ENCODE measurements at places on chromosomes 5 and 9.

GRCh38 chr5:146772881-146773466 lies 105.6 kb downstream of the PPP2R2B start:
- no peak for DNase-seq

DNA sequence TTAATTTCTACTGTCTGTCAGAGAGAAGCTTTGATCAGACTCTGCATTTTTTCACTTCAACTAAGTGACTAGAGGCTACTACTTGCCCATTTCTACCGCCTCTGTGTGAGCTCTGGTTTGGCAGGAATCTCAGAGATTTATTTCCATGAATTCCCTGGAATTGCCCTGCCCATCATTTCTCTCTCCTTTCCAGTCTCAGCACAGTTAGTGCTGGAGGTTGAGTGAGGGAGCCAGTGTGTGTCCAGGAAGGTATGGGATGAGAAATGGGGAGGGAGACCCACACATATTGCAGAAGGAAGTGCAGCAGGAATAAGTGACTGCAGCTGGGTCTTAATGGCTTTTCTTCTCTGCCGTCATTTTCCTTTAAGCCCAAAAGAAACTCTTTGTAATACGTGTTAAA lies 443.1 kb upstream of the ZNF462 start:
- DNase-seq, result no peak

DNA sequence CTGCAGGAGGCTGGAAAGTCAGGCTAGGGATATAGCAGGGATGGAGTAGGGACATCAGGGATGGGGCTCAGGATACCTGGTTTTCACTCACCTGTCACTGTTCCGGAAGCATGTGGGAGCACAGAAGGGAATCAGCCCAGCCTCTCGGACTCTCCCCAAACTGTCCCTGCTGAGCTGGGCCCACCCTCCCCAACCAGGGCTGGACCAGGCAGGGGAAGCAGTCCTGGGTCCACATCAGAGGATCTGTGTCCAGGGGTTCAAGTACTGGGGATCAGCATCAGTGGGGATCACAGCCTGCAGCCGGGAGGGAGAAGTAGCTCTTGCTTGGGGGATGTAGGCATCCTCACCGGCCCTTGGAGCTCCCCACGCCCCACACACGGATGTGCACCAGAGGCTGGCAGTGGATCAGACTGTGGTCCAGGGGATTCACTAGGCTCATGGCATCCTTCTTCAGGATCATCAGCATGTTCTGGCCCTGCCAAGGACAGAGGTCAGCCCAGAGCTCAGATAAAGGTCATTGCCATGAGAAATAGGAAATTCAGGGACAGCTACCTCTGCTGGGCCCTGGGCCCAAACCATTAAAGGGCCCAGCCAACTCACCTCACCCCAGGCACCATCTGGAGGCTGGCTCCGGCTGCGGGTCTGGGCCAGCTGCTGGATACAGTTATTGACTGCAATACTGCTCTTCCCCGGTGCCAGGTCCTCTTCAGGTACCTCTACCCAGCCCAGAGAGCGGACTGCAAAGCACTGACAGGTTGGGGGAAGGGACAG lies 2.5 kb downstream of the APBB3 start:
- DNase-seq, result no peak

DNA sequence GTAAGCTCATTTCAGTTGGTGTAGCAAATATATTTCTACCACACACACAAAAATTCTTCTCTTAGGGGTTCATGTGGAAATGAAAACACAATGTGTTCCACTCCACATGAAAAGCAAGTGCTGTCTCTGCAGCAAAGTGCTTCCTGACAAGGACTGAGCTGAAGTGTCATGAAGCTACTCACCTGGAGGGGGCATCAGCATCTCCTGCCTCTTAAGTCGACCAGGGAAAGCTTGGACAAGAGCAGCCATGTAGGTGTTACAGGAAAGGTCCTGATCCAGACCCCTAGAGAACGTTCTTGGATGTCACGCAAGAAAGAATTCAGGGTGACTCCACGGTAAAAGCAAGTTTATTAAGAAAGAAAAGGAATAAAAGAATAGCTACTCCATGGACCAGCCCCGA lies 62.8 kb downstream of the SV2C start:
- DNase-seq, result no peak

- no peak for DNase-seq
Measured at GRCh38 chr9:123662057-123662776, 267.7 kb downstream of the DENND1A start.

DNA sequence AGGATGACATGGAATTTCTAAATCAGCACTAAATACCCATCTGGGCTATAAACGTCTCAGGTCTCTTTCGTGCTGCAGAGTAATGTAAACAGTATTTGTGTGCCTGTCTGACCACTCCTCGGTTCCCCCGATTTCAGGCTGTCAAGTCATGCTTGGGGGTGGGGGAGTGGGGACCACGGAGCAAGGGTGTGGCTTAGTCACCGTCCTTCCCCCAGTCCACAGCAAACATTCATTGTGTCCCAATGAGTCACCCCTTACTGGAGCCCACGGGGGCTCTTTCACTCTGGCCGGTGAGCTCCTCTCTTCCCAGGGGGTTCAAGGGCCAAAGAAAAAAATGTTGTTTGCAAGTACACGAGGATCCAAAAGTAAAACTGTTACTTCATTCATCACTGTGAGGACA lies 72.4 kb upstream of the ICE1 start:
- DNase-seq, result no peak

GRCh38 chr5:43244823-43245565 lies 53.0 kb downstream of the NIM1K start:
- no peak for DNase-seq

DNA sequence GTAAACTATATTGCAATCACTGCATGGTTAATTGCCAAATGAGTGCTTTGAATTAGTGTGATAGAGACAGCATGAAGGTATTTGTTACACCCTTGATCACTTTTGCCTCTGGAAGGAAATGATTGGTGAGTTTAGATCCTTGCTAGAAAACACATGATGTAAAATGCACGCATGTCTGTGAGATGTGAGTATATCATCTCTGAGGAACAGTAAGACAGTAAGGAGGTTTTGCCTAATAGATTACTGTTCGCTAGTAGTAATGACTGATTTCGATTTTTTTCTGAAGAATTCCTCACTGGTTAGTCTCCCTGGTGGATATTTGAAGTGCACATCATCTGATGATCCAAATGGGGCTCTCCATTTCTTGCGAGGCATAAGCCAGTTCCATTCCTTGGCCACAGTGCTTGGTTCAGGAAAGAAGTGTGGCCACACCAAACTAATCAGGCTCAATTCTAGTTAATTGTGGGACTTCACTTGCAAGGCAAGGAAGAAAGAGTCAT lies 156.4 kb upstream of the ADRA1B start:
- no peak for DNase-seq

- DNase-seq, result no peak
Measured at GRCh38 chr5:33299621-33300208, 141.1 kb upstream of the TARS1 start.

- DNase-seq, result no peak
Measured at GRCh38 chr5:124043456-124043855, 531.5 kb downstream of the CSNK1G3 start.

DNA sequence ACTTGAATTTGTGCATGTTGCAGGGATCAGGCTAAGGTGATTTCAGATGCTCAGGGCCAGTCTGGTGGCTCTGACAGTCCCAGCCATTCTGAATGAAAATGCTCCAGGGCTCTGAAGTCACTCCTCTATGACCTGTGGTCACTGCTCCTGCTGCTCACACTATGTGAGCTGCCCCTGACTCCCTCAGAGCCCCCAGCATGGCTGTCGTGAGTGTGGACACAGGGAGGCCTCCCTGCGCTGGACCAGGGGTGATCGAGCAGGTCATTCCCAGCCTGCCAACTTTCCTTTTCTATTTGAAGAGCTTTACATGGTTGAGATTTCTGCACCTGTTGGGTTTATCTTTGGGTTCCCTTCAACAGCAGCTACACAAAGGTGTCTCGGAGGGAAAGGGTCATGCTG lies 74.5 kb downstream of the WNK2 start:
- no peak for DNase-seq

- DNase-seq, result no peak
Measured at GRCh38 chr5:122639033-122639432, 135.8 kb upstream of the SNX2 start.

DNA sequence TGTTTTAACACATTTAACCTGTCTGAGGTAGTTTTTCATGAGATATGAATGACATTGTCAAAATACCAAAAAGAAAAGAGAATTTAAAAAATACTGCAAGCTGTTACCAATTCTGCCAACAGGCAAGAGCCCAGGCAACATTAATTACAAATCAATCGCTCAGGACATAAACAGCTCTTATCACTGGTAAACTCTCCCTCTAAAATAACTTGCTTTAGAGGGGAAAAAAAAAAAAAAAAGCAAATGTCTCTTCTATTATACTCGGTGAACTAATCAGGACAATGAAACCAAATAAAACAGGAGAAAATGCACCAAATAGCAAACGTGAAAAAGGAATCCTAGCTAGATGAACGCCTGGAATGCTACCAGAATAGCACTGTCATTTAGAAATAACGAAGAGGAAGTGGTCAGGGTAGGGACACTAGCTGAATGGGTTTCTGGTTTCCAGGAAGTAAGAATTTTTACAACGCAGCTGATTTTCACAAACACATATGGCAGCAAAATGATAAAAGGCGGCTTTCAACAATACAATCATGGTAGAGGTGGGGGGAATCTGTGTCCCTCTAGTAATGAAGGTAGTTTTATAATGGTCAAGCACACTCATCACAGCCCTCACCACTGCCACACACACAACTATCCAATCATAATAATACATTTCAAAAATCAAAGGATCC lies 94.9 kb downstream of the DENND1A start:
- DNase-seq, result no peak

GRCh38 chr9:84439250-84439649 lies 98.7 kb upstream of the SLC28A3 start:
- DNase-seq, result no peak

DNA sequence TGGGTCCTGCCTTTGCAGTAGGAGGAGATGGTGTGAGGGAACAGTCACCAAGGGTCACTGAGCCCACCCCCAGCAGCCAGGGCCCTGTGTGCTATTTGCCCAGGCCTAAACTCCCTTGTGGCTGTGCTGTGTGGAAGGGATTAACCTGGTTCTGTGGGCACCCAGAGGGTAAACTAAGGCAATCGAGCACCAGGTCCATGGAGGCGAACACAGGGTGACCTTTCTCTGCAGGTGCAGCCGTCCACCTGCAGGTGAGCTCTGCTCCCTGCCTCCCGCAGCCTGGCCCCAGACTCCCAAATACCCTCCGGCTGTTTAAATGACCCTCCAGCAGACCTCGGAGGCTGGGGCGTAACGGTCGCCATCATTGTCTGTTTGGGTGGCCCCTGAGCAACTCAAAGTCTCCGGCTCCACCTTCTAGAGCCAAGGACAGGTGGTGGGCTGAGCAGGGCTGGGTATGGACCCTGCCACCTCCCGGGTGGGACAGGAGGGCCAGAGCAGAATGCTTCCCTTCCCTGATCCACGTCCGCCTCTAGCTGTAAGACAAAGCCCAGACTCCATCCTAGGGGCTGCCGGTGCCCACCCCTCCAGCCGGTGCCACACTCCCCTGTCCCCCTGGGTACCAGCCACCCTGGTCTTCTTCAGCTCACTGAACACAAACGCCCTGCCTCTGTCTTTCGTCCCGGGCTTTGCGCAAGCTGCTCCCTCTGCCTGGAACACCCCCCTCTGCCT lies 34.1 kb upstream of the FIBCD1 start:
- no peak for DNase-seq

- DNase-seq, result no peak
Measured at GRCh38 chr9:13863112-13863511, 450.8 kb downstream of the NFIB start.

- DNase-seq, result no peak
Measured at GRCh38 chr9:37769306-37769705, 15.6 kb downstream of the EXOSC3 start.

DNA sequence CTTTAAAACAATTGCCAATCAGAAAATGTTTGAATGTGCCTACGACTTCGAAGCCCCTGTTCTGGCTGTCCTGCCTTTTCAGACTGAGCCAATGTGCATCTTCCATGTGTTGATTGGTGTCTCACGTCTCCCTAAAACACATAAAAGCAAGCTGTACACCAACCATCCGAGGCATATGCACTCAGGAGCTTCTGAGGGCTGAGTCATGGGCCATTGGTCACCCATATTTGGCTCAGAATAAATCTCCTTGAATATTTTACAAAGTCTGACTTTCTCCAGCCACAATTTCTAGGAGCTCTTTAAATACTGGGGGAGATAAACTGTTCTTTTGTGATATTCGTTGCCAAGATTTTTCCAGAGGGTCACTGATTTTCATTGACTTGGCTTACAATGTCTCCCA lies 53.9 kb downstream of the C9orf57 start:
- no peak for DNase-seq

DNA sequence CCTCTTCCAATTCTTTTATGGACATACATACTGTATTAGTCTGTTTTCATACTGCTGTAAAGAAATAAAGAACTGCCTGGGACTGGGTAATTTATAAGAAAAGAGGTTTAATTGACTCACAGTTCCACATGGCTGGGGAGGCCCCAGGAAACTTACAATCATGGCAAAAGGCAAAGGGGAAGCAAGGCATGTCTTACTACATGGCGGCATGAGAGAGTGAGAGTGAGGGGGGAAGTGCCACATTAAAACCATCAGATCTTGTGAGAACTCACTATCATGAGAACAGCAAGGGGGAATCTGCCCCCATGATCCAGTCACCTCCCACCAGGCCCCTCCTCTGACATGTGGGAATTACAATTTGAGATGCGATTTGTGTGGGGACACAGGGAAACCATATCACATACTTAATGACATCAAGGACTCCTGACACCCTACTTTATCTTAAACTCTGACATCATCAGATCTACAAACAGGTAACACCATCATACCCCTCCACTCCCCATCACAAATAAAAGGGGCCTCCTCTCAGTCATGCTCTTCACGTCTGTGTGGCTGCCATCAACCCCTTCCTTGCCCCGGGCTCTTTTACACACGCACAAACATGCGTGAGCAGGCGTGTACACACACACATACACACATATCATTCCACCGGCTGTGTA lies 9.7 kb downstream of the ANKRD33B start:
- DNase-seq, result no peak

DNA sequence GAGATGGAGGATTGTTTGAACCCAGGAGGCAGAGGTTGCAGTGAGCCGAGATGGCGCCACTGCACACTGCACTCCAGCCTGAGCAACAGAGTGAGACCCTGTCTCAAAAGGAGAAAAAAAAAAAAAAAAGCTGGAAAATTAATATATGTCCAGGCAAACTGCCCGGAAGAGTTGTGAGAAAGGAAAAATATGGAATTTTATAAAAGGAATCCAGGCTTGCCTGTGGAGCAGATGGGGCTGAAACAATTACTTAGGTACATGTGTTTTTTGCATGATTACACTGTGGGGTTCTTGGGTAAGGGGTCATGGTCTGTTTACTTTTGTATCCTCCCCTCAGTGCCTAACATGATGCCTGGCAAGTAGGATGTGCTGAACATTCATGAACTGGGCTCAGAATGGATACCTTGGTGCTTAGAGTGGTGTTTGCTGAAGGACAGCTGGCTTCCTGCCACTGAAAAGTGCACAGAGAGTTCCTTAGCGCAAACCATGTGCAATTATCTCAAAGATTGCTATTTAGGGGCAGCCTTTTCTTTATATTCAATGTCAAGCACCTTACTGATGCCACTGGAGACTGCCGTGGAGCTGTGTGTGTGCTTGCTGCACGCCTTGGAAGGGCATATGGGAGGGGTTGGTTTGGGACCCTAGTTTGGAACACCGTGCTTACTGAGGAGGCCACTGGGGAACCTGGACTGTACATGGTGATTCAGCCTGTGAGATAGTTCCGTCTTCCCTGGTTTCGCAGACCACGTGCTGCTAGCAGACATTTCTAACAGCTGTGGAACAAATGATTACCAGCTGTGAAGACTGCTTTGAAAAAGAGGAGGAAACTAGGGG lies 78.4 kb downstream of the MAP1B start:
- DNase-seq, result no peak

GRCh38 chr9:120289098-120289497 lies 290.9 kb downstream of the CDK5RAP2 start:
- no peak for DNase-seq

GRCh38 chr5:37918424-37918823 lies 78.6 kb upstream of the GDNF start:
- DNase-seq, result no peak
